Stimulated activated CD4-positive, alpha-beta T cell treated with anti-CD3 and anti-CD28 coated beads, Interleukin-15, amount 100 ng/mL, for 24 hours (primary cell): ENCODE measurements at places on chromosomes 2 and 18.

GRCh38 chr2:199307461-199307860, 150.3 kb downstream of the SATB2 start:
- no peak for DNase-seq

- DNase-seq: no peak
Measured at GRCh38 chr2:236643480-236643879, 73.9 kb downstream of the ACKR3 start.

GRCh38 chr2:233867993-233868532, at the start of gene MSL3B:
Gene MSL3B, minus strand, starts transcription at chr2:233868386.
- peak; percentile 69 for DNase-seq

GRCh38 chr2:103161456-103162289, 399.8 kb downstream of the TMEM182 start:
- DNase-seq: peak; percentile 6

DNA sequence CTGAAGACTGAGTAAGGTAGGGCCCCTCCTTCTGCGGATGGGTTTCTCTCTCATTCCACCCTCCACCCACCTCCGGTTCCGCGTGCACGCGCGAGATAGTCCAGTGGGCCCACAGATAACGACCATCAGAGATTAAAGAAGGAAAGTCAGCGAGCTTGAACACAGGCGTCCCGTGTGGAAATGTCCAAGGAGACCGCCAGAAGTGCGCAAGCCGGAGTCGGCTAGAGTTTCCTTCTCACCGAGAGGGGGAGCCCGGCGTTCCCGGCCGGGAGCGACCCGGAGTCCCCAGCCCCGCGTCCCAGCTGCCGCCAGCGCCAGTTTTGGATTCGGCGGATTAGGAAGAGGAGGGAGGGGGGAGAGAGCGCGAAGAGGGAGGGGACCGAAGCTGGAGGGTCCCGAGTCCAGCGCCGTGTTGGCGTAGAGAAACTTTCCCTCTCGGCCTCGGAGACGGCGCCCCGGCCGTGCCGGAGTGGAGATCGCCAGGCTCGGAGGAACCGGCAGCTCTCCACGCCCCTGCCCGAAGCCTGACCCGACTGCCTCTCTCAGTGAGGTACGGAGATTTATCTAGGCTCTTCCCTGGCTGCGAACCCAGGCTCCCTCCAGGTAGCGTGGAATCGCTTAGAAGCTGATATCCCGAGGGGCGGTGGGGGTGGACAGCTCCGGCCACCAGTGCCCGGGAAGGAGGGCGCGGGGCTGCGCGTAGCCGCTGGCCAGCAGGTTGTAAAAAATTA, at the start of gene GULP1:
GULP1 (plus strand) TSS at position 258 of the 731 bp plus-strand sequence. CDS start 185,829 bp downstream, outside the sequence.
- peak; percentile 34 for DNase-seq

GRCh38 chr2:61566566-61566965, 28.4 kb upstream of the XPO1 start:
- no peak for DNase-seq

DNA sequence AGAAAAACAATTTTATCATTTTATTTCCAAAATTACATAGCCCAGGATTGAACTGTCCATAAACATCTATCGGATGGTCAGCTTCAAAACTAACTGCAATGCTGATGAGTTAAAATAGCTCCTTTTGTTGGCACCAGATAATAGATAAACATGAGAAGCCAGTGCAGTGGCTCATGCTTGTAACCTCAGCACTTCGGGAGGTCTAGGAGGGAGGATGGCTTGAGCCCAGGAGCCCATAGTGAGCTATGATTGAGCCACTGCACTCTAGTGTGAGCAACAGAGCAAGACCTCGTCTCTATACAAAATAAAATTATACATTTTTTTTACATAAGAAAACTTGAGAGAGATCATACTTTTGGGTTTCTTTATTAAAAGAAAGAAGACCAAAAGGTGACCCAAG, 34.6 kb upstream of the IMPA2 start:
- no peak for DNase-seq

GRCh38 chr18:45227001-45227742, 388.1 kb upstream of the SLC14A2 start:
- DNase-seq: no peak

DNA sequence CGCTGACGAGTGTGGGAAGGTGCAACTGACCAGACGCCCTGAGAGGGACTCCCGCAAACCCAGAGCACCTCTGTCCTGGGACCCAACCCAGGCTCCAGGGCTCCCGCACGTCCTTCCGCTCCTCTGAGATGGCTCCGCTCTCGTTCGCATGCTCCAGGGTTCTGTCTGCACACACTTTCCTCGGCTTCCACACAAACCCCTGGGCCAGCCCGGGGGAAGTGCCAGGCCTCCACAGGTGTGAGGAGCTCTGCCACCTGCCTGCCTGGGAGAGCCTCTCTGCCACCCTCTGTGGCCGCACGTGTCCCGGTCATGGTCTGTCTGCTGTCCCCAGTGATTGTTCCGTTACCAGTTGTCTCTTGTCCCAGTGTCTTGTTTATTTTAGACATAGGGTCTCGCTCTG, 222.9 kb downstream of the HDAC4 start:
- no peak for DNase-seq

DNA sequence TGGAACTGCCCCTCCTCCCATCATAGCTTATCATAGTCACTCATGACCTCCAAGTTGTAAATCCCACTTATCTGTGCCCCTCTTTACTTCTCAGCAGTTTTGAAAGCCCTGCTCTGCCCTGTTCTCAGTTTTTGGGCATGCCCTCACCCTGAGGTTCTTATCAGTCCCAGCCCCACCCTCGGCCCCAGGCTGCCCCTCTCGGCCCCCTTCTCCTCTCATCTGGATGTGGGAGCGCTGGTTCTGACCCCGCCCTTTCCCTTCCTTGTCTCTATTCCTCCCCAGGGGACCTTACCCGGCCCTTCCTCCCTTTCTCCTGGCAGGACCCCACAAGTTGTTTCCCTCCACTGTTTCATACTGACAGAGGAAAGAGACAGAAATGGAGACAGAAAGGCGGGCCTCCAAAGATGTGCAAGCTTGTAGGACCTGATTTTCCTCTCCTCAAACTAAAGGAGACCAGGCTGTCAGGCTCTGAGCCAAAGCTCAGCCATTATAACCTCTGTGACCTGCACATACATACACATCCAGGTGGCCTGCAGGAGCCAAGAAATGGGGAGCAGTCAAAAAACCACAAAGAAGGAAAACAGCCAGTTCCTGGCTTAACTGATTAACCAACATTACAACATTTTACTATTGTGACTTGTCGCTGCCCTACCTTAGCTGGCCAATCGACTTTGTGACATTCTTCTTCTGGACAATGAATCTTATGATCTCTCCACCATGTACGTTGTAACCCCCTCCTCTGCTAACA, 171.0 kb upstream of the HS6ST1 start:
- DNase-seq: no peak

DNA sequence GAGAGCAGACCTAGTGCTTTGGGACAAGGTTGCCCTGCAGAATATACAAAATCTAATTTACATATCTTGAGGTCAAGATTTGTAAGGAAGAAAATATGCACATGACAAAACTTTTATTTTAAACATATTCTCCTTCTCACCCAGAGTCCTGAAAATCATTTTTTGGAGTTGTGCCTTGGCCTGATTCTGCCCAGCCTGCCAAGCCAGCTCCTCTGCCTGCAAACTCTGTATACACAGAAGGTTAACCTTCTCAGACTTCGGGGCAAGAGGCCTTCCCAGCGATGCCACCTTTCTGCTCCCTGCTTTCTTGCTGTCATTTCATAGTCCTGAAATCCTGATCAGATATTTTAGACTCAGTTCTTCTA, 95.8 kb upstream of the CAVIN2 start:
- no peak for DNase-seq

GRCh38 chr2:148885209-148885608, 10.2 kb downstream of the KIF5C start:
- DNase-seq: no peak

DNA sequence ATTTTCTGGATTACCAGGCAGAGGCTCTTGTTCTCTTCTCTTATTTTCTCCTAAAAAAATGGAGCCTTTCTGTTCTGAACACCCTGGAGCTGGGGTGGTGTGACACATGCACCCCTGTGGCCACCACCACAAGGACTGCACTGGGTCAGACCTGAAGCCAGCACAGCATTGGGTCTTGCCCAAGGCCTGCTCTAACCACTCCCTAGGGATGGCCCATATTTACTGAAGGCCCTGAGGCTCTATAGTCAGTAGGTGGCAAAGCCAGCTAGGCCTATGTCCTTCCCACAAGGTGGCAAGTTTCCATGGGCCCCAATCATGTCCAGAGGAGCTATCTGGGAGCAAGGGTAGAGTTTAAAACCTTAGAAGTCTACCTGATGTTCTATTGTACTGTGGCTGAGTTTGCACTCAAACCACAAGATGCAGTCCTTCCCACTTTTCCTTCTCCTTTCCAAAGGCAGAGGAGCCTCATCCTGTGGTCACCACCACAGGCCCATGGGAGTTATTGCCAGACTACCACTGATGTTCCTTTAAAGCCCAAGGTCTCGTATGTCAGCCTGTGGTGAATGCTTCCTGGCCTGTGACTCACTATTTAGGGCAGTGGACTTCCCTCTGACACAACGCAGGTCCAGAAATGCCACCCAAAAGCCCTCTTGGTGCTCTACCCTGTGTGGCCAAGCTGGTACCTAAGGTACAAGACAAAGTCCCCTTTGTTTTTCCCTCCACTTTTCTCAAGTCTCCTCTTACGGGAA, 15.0 kb upstream of the FMNL2 start:
- no peak for DNase-seq

DNA sequence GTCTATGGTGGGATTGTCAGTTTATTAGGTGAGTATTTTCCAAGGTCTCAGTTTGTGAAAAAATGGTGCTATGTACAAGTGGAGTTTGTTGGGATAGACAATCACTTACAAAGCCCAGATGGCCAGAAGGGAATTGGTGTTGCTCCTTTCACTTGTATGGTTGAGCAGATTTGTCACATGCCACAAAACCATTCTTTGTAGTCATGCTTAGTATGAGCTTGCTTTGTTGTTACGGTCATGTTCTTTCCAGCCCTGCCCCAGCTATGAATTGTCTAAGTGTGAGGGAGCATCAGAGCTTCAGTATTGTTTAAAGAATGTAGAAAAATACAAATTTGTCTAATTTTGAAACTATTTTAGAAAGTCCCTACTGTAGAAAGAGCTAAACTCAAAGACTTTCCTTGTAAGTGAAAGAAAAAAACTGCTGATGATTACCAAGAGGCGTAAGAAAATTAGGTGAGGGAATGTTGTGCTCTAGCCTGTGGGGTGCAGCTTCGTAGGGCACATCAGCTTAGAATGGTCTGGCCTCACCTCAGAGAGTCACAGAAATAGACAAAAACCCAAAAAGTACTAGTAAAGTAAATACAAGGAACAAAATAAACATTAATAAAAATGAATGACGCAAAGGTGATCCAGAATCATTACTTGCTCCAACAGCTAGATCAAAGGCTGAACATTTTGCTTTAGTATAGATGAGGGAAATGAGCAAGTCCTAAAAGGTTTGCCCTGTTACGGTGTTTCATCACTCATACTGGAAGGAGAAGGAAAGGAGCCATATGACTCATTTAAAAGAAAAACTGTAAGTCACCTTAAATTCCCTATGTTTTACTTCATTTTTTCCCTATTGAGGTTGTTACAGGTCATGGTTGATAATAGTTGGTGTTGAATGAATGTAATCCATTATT, 9.2 kb downstream of the TGIF1 start:
- peak; percentile 20 for DNase-seq

GRCh38 chr18:58217052-58217451, 173.0 kb downstream of the NEDD4L start:
- no peak for DNase-seq

GRCh38 chr2:213696442-213696841, 412.2 kb downstream of the SPAG16 start:
- no peak for DNase-seq
